SJSA1 (cell line): ENCODE measurements at places on chromosomes 4 and X. TPM values are rescaled to one million over a fixed set of nuclear protein-coding genes. Genes with fewer than 3 reads are reported as not detected.

- no peak for DNase-seq
Measured at GRCh38 chrX:103640401-103641155, 11.8 kb downstream of the TCEAL1 start.

DNA sequence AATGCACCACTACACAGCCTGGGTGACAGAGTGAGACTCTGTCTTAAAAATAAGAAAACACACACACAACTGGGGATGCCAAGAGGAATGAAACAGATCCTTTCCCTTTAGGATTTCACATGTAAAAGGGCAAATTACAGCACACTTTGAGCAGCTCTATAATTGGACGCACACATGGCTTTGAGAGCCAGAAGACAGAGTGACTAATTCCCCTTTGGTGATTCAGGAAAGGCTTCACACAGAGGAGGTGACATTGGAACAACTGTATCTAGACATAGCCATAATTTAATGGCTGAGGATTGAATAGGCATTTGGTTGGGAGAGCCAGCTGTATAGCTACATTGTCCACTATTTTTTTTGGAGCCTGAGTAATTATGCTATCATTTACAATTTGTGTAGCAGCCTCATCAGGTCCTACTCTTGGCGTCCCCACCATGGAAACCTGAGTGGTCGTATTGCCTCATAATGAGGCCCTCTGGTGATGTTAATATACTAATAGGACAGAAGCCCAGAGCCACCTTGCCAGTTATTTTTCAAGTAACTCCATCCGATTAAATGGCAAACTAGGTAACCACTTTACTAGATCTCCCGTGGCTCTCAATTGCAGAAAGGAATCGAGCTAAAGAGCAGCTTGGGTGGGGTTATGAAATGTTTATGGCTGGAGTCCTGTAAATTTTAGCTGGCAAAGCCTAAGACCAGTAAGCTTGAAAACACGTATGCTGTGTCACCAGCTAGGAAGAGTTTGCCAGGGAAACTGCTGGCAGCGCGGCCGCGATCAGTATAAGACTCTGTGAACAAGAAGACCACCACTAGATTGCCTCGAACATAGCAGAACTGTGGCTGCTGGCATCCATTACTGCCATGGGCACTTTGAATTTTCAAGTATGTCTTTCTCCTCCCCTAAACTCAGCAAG lies 8.5 kb upstream of the PPEF1 start:
- no peak for DNase-seq

- DNase-seq: peak; percentile 30
Measured at GRCh38 chr4:185470501-185471195, 885 bp downstream of the CCDC110 start.

DNA sequence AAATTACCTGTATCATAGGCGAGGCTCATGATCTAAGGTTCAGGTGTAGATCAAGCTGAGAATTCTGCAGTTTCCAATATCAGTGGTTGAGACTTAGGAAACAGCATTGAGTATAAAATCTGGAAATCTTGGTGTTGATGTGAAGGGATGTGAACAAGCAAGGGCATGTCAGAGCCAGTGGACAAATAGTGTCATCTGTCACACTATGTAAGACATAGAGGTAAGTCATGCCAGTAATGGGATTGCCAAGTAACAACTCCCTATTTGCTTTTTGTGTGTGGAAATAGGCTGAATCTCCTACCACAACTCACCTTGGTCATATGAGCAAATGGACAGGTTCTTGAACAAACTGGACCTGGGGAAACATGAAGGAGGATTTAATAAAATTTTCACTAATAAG lies 334.5 kb upstream of the EMCN start:
- DNase-seq: no peak

Gene USP17L13
- total RNA-seq: not detected in 2 replicates

- no peak for DNase-seq
Measured at GRCh38 chr4:166324321-166324720, 451.3 kb downstream of the TLL1 start.

DNA sequence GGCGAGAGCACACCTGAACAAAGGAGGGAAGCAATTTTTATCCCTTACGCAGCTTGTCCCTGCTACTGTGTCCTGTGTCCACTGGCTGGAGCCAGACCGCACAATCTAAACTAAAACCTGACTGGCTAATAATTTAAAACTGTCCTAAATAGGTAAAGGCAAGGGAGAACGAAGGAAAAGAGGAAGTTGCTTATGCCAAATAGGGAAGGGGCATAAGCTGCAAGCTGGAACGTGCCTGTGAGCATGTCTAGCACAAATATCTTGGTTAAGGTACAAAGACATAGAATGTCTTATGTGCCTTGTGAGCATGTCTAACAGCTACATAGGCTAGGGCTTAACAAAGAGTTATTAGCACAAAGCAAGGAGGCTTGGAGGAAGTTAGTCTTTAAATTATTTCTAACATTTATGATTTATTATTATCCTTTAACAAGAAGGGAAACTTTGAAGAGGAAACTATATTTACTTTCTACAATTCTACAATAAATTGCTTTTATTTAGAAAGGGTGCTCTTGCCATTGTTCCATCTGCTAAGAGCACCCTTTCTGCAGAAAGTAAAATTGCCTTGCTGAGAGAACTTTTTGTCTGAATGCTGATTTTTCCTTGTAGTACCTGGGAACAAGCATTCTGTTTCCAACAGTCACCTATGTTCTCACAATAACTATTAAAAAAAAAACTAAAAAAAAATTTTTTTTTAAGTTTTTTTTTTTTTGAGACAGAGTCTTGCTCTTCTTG lies 80.6 kb upstream of the CBR4 start:
- no peak for DNase-seq
